Foreskin keratinocyte (primary cell): ENCODE measurements at places on chromosomes 7 and 10. TPM values are rescaled to one million over a fixed set of nuclear protein-coding genes. Genes with fewer than 3 reads are reported as not detected.

The MOGAT3 gene
- not detected in 2 replicates for total RNA-seq

The LAMB1 gene
- 179 and 219 TPM in 2 replicates for total RNA-seq

The ACTL6B gene
- total RNA-seq = not detected in 2 replicates

The SPOCK2 gene
- total RNA-seq = 0.14 and 0.27 TPM in 2 replicates

The KBTBD2 gene
- total RNA-seq = 31.1 and 31.2 TPM in 2 replicates

The ADARB2 gene
- total RNA-seq = not detected in 2 replicates

The DHTKD1 gene
- 25.8 and 28.4 TPM in 2 replicates for total RNA-seq

The C10orf62 gene
- total RNA-seq = not detected in 2 replicates

The BMPER gene
- 0.20 and 0.25 TPM in 2 replicates for total RNA-seq

The LOXL4 gene
- 0.03 and 0.04 TPM in 2 replicates for total RNA-seq

The HOXA3 gene
- 1.2 and 2.1 TPM in 2 replicates for total RNA-seq

The AUTS2 gene
- total RNA-seq = 7.4 and 9.8 TPM in 2 replicates

The SAMD8 gene
- 16.8 and 17.0 TPM in 2 replicates for total RNA-seq

The ADAM22 gene
- total RNA-seq = 0.07 and 0.21 TPM in 2 replicates

The ELOVL3 gene
- 0.21 and 0.31 TPM in 2 replicates for total RNA-seq

The DRGX gene
- total RNA-seq = not detected in 2 replicates

The COL26A1 gene
- total RNA-seq = not detected in 2 replicates

The TMEM229A gene
- not detected in 2 replicates for total RNA-seq

The PIP gene
- not detected in 2 replicates for total RNA-seq

The PRLHR gene
- total RNA-seq = not detected in 2 replicates

The CRYGN gene
- not detected in 2 replicates for total RNA-seq

The ZEB1 gene
- total RNA-seq = 0.24 and 0.35 TPM in 2 replicates

The CDC14C gene
- 0.04 TPM in 1 of 2 replicates, not detected in the other for total RNA-seq

The LIPJ gene
- total RNA-seq = not detected in 2 replicates

The CALY gene
- not detected in 2 replicates for total RNA-seq

The DOCK4 gene
- 37.2 and 43.1 TPM in 2 replicates for total RNA-seq

The HMX2 gene
- total RNA-seq = not detected in 2 replicates

The DNAJC12 gene
- total RNA-seq = 0.21 and 0.41 TPM in 2 replicates
